Epithelial cell of proximal tubule (primary cell): ENCODE measurements at places on chromosomes 3 and 15.

DNA sequence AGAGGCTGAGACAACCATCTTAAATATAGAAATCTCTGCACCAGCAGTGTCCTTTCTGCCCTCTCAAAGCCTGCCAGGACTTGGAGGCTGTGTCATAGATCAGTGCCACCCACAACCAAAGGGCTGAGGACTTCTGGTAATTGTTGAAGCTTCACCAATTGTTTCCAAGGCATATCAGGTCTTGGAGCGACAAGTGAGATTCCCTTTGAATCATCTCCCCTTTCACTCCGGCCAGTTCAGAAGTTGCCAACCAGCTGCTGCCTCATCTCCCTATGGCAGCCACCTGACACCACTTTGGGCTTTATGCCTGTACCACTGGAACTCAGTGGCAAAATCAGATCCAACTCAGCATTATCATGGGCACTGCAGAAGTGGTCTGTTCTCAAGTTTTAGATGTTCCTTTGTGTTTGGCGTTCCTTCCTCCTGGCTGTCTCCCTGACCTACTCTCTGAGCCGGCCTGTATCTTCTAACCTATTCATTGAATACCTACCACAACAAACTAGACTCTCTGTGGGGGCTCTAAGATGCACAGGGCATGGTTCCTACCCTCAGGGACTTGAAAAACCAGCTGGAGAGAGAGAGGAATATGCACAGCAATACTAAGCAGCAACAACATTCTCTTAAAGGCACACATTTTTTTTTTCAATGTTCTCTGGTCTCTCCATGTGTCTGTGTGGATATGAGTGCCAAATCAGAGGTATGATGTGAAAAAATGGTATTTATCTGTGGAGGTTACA is 90.8 kb upstream of the PFN2 start:
- DNase-seq, result no peak

GRCh38 chr3:32428092-32429068 is 36.7 kb downstream of the CMTM7 start:
- DNase-seq, result no peak

GRCh38 chr15:40543631-40544294 is 21.1 kb downstream of the CCDC32 start:
- DNase-seq, result no peak

GRCh38 chr3:126872701-126873342 is 110.1 kb upstream of the PLXNA1 start:
- no peak for DNase-seq

GRCh38 chr3:85303156-85303555 is 344.4 kb downstream of the CADM2 start:
- DNase-seq, result no peak

DNA sequence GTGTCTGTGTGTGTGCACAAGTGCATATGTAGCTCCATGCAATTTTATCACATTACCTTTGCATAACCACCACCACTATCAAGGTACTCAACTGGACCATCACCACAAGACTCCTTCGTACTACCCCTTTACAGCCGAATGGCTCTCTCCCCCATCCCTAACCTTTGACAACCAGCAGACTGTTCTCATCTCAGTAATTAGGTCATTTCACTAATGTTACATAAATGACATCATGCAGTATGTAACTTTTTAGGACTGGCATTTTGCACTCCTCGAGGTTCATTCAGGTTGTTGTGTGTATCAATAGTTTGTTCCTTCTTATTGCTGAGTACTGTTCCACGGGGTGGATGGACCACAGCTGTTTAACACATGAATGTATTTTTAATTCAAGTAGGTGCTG is 121.8 kb upstream of the SLC6A11 start:
- no peak for DNase-seq
